ENCODE measurements at places on chromosomes 6 and 20.

DNA sequence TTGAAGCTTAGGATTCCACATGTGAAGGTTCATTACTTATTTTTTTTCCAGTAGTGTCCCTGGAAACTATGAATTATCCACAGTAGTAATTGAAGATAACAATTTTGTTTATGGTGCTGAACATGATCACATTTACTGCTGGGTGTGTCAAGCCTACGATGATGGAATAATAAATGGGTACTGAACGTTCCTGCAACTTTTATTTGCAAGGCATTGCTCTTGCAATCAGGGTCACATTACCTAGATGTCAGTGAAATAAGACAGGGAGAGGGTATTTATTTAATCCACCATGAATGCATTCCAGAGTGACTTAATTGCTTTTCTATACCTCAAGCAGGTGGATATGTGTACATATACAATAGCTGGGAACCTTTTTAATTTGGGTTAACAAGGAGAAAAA is 27.0 kb upstream of the MLIP start:
- DNase-seq: no peak

GRCh38 chr6:70210462-70210861 is 92.4 kb downstream of the COL9A1 start:
- no peak for DNase-seq

GRCh38 chr6:35786810-35787209 is 6.0 kb downstream of the CLPSL1 start:
- no peak for DNase-seq

DNA sequence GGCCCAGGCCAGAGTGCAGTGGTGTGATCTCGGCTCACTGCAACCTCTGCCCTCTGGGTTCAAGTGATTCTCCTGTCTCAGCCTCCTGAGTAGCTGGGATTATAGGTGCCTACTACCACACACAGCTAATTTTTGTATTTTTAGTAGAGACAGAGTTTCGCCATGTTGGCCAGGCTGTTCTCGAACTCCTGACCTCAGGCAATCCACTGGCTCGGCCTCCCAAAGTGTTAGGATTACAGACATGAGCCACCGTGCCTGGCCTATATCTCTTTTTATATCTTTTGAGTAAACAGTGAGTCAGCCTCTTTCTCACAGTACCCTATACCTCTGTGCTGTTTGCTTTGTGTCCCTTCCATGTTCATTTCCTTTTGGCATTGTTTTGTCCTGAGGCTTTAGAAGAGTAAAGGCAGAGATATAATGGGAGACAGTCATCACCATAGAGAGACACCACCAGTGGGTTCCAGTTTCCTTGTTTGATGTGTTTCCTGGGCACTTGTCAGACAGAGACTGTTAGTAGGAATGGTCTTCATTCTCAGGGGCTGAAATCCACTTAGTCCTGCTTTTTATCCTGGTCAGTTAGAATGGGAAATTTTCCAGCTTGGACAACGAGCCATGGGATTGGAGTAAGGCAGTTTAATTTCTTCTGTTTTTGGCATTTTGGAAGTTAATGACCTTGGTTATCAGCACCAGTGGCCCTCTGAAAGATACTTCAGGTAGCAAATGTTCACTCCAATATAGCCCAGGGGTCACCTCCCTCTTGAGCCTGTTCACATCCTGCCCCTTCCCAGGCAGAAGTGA is 32.2 kb upstream of the ASXL1 start:
- DNase-seq: no peak

GRCh38 chr6:37636116-37636515 is 61.6 kb downstream of the MDGA1 start:
- no peak for DNase-seq

GRCh38 chr20:24682496-24682985 is 213.1 kb downstream of the SYNDIG1 start:
- no peak for DNase-seq

DNA sequence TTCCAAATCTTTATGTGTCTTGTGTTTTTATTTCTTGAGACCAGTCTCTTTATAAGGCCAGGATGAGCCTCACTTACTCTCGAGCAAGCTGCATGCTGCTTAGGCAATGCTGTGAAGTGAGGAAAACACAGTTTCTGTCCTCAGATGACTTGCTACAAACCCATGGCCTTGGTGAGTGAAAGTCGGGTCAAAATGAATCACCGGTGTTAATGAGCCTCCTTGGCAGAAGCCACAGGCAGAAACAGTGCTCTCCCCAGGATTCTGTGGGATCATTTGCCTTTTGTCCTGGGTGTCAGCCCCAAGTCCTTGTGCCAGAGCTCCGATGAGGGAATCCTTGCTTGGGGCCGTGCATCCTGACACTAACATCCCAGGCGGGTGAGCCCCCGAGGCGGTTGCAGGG is 482.5 kb downstream of the QKI start:
- DNase-seq: no peak

DNA sequence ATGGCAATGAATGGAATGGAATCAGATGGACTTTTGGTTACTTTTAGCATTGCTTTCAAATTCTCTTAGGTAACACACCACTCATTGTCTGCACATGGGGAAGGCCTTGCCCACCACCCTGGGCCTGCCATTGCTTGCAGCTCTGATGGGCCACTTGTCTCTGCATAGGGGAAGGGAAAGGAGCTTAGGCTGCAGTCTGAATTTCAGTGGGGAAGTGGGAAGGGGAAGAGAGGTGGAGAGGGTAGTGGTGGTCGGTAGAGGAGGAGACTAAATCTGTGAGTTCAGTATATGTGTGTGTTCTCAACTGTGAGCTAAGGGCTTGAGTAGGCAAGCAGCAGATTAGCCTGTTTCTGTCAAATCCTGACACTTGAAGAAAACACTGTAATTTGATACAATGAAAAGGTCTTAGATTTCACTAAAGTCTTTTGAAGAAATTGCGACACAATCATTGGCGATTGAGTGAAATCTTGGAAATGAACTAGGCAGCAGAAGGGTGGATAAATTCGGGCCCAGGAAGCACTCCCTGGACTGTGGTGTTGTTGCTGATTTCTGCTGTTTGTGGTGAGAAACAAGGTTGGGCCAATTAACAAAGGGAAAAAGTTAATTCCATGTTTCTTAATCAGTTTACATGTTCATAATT is 80.6 kb downstream of the OTOR start:
- DNase-seq: no peak

- no peak for DNase-seq
These were observed 275.2 kb downstream of the PREX1 start for GRCh38 chr20:48552550-48552949.

DNA sequence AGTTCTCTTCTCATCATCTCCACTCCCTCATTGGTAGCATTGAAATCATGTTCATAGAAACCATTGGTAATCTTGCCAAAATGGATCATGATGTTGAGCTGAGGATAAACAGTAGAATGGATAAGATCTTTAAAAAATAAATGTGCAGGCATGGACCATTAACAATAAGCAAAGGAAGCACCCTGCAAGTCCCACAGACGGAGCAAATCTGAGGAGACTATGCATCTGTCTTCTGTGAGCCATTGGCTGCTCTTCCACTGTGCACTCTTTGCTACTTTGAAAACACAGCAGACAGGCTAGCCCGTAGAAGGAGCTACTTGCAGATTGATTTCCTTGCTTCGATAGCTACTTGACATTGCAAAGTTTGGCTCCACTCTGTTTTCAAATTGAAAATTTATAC is 535.0 kb downstream of the PKHD1 start:
- no peak for DNase-seq

- no peak for DNase-seq
These were observed 1193.4 kb upstream of the MAP3K7 start for GRCh38 chr6:91780270-91780669.

DNA sequence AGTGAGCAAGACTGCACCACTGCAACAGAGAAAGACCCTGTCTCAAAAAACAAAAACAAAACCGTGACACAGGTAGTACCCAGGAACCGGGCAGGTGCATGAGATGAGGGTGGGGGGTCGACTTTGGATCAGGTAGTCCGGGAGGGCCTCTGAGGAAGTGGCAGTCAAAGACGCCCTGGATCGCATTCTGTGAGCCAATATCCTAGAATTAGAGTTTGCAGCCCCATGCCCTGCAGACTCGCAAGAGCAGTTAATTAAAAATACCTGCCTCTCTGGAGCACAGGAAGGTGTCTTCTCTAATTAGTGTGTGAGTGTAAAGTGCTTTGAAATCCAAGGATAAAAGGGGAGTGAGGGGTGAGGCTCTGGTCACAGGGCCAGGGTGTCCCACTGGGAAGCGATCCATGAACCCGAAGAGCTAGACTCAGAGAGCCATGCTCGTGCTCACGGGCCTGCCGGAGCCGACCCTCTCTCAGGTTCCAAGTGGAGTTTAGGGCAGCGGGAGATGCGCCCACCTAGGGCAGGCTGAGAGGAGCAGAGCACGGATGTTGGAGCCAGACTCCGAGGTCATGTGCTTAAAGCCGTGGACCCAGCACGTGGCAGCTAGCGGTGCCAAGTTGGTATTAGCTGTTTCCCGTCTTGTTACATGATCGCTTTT is 74.7 kb upstream of the PTPN1 start:
- no peak for DNase-seq

DNA sequence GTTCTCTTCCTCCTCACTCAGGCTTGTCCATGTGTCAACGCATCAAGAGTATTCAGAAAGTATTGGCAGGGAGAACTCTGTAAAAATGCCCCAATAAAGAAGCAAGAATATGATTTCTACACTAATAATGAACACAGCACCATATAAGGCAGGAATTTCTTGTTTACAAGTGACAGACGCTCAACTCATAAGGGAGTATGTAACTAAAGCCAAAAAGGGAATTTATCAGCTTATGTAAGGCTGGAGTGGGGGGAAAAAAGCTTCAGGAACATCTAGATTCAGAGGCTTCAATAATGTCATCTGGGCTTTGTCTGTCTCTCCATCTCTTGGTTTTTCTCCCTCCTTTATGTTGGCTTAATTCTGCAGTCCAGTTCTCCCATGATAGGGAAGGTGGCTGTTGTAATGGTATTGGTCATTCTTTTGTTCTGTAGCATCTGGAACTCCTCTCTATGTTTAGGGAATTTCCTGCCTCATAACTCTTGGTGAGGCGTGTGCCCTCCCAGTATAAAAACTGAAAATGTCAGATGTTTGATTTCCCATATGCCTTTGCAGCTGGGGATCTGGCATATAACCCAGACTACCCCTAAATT is 125.1 kb upstream of the COL21A1 start:
- DNase-seq: no peak

DNA sequence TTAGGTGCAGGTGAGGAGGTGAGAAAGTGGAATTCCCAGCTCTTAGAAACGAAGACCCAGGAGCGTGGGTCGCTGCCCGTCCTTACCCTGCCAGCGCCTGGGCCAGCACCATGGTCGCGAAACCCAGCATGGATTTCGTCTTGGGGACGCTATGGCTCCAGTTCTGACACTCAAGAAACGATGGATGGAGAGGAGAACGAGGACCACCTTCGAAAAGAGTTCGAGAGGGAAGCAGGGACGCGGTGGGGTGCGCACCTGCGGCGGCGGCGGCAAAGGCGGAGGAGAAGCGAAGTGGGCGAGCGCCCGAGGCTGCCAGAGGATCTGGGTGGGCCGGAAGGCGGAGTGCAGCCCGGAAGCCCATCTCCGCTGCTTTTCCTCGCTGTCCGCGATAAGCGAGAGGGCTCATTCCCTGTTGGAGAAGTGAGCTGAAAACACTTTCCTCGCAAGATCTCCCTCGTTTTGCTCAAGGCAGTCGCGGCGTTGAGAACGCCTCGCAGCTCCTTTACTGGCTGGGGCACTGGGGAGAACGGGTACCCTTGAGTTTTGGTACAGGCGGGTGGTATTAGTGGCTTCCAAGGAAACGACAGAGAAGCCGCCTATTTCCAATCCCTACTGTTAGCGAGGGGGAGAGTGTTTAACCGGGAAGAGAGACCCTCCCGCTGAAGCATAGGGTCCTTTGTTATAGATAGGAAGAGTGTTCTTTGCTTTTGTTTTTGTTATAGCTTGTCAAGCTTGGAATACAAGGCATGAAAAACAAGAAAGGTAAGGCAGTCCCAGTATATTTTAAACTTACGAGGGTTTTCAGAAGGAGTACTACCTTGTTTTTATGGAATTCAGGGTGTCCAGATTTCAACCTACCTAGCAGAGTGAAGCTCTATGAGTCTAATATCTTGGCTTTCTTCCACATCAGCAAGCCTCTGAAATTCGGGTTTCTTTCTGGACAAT is 109.5 kb downstream of the TRIM27 start:
- DNase-seq: no peak

- DNase-seq: no peak
These were observed 22.8 kb upstream of the MBOAT1 start for GRCh38 chr6:20235041-20235440.

DNA sequence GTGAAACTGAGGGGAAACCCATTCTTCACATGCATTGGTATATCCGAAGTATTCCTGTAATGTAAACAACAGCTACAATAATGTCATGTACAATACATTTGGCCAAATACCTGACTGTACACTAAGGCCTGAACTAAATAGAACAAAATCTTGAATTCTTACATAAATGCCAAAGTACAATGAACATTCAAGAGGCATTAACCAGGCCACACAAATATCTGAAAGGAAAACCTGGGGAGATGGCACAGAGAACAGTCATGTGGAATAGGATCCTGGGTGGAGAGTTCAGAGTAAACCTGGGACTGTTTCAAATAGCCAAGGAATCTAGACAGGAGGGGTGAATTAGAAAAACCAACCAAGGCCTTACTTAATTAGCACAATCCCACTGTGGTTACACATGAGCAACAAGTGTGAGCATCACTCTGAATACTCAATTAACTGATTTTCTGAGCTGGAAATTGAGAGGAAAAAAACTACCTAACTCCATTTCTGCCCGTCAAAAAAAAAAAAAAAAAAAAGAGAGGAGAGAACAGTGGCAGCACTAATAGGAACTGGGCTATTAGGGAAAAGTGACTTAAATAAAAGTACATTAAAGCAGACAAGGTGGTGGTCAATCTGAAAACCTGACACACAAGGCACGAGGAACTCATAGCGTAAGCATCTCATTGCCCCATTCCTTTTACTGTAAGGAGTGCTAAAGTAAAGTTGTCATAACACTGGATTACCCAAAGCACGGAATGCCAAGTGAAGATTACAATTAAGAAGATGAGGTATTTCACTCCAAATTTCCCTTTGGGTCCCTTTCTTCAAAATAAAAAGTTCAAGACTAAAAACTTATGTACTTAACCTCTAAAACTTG is 10.9 kb downstream of the SNX5 start:
- no peak for DNase-seq

DNA sequence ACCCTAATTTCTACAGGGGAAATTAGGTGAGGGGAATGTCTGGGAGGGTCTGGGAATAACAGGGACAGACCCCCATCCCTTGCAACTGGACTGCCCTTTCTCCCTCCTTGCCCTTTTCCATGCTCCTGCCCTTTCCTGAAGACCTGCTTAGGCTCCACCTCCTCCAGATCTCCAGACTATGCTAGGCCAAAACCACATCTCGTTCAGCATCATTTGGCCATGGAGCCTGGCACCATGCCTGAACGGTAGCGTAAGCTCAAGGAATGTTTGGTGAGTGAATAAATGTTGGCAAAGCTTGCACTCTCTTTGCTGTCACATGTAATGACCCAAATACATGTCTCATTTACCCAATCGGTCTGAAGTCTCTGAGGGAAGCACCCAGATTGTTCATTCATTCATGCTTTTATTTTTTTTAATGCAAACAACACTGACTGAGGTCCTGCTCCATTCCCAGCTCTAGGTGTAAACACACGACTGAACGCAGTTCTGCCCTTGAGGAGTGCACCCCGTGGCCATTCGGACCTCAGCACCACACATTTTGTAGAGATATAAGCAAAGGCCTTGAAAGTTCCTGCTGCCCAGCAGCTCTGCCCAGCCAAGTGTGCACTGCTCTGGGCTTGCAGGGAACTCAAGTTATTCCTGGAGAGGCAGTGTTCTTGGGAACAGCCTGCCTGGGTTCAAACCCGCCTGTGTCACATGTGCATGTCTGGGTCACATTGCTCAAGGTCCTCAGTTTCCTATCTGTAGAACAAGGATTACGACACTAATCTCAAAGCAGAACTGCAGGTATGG is 1.1 kb upstream of the GRM4 start:
- DNase-seq: no peak
